Activated naive CD8-positive, alpha-beta T cell treated with anti-CD3 and anti-CD28 coated beads, Interleukin-2, amount 50 U/mL, for 24 hours (primary cell): ENCODE measurements at places on chromosomes 13 and 19.

GRCh38 chr13:31456056-31456455 lies 256.3 kb downstream of the B3GLCT start:
- no peak for DNase-seq

DNA sequence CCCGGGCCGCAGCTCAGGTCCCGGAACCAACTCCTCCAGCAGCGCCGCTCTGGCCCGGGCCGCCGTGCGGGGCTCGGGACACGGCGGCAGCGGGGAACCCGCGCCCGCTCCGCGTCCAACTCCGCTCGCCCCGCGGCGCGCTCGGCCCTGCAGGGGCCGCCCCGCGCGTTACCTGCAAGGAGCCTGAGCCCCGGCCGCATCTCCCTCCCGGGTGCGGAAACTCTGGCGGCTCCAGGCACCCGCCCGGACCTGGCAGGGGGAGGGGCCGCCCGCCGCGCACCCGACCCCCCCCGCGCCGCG lies at the start of gene TMTC4:
TMTC4 (minus strand) TSS at position 224 of the 300 bp plus-strand sequence. CDS start 4,433 bp downstream, outside the sequence.
- DNase-seq: no peak

- no peak for DNase-seq
Observed at GRCh38 chr19:2059422-2060201, 8.6 kb upstream of the MKNK2 start.

GRCh38 chr19:22783651-22784410 lies at the start of gene ZNF99:
Gene ZNF99 (minus strand): TSS chr19:22784151. CDS start chr19:22784016, 135 bp downstream.
- no peak for DNase-seq

GRCh38 chr13:34107806-34108205 lies 289.9 kb downstream of the RFC3 start:
- no peak for DNase-seq

GRCh38 chr13:27853861-27854260 lies 61.6 kb downstream of the GSX1 start:
- DNase-seq: no peak

GRCh38 chr19:17321655-17322489 lies 12.5 kb downstream of the DDA1 start:
- no peak for DNase-seq

DNA sequence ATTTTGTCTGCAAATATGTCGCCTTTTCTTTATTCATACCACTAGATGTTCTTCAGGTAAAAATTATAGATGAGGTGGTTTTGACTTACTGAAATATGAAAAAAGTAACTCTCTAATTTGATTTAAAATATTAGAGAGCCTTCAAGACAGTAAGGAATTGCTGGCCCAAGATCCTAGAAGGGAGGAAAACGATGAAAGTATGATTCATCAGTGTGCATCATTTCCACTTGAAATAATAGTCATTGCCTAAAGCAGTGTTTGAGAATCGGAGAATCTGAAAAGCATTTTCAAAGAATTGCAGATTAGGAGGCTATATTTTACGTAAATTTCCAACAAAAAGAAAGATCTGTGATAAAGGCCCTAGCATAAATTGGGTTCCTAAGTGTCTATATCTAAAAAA lies 1707.9 kb upstream of the PRR20A start:
- no peak for DNase-seq

- DNase-seq: no peak
Observed at GRCh38 chr13:77353995-77354394, 27.1 kb upstream of the MYCBP2 start.

GRCh38 chr13:98246538-98247172 lies 69.6 kb upstream of the RNF113B start:
- no peak for DNase-seq

- DNase-seq: no peak
Observed at GRCh38 chr13:43227721-43228120, 204.3 kb downstream of the DNAJC15 start.

- DNase-seq: no peak
Observed at GRCh38 chr19:34471906-34472700, 9.5 kb upstream of the WTIP start.

- DNase-seq: no peak
Observed at GRCh38 chr19:1817553-1818179, 5.6 kb upstream of the ATP8B3 start.

DNA sequence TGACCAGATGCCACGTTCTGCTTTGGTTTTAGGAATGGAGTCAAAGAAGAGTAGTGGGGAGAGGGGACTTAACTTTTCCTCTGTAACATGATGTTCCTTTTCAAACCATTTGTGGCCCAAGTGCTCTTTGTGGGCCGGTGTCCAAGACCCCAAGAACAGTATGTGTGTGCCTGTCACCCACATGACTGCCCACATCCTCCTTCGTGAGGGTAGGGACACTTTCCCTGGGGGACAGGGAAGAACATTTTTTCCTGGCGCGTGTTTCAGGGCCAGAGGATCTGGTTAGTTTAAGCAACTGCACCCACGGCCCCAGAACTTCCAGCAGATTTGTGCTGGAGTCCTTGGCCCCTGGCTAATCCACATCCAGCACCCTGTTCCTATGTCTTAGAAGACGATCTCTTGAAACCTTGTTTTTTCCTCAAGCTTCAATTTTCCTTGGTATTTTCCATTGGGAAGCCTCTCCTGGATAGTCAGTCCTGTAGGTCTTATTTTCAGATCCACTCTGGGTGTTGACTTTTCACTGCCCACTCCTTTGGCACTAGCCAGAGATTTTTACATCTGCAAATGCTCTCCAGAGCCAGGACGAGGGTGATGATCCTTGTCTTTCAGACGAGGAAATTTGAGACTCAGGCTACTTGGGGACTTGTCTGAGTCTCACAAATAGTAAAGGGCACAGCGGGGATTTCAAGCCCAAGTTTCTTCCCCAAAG lies 10.8 kb upstream of the CCDC97 start:
- no peak for DNase-seq

DNA sequence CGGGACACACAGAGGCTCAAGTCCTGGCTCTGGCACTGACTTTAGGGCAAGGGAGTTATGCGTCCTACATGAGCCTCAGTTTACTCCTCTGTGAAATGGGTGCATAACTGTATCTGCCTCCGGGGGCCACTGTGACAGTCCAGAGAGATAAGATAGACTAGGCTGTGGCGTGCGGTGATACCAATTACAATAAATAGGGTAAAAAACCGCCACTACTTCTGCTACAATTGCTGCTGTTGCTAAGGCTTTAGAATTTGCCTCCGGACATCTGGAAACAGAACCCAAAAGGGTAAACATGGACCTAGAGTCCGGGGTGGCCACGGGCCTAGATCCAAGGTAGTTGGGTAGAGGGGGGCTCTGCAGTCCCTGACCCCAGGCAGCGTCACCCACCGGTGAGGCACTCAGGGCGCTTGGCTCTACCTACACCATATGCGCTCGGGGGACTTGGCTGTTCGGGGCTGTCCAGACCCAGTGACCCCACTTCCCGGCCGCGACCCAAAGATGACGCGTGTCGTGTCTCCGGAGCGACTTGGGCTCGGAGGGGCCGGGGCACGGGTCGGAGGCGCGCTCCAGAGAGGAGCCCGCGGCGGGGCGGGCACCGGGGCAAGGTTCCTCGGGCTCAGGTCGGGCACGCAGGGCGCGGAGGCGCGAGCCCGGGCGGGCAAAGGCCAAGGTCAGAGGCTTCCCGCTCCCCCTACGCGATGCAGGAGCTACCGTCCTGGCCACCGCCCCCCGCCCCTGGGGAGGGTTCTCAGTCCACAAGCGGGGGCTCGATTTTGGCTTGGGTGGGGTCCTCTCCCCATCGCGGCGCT lies 1.1 kb downstream of the INSR start:
- DNase-seq: peak; percentile 9

GRCh38 chr13:80547885-80548825 lies 207.2 kb upstream of the SPRY2 start:
- no peak for DNase-seq

DNA sequence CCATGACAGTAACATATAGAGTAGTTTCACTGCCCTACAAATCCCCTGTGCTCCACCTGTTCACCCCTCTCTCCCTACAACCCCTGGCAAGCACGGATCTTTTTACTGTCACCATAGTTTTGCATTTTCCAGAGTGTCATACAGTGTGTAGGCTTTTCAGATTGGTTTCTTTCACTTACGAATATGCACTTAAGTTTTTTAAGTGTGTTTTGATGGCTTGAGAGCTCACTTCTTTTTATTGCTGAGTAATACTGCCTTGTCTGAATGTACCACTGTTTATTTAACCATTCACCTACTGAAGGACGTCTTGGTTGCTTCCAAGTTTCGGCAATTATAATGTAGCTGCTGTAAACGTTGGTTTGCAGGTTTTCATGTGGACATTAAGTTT lies 175.1 kb downstream of the ITGBL1 start:
- no peak for DNase-seq

DNA sequence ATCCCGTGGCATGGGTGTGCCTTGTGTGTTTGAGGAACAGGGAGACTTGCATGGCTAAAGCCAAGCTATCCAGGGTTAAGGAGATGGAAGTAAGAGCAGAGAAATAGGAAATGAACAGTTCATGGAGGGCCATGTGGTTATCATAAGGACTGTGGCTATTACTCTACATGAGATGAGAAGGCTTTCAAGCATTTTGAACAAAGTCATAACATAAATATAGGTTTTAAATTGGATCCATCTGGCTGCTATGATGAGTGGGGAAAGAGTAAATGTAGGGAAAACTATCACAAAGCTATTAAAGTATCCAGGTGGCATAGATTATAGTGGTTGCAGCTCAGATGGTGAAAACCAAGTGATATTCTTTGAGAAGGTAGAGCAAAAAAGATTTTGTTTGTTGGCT lies 184.1 kb downstream of the PCDH17 start:
- no peak for DNase-seq
